ENCODE measurements at places on chromosomes 5 and 9.
A peak's percentile ranks its signal among the peaks of the same experiment; 100 is the strongest.

DNA sequence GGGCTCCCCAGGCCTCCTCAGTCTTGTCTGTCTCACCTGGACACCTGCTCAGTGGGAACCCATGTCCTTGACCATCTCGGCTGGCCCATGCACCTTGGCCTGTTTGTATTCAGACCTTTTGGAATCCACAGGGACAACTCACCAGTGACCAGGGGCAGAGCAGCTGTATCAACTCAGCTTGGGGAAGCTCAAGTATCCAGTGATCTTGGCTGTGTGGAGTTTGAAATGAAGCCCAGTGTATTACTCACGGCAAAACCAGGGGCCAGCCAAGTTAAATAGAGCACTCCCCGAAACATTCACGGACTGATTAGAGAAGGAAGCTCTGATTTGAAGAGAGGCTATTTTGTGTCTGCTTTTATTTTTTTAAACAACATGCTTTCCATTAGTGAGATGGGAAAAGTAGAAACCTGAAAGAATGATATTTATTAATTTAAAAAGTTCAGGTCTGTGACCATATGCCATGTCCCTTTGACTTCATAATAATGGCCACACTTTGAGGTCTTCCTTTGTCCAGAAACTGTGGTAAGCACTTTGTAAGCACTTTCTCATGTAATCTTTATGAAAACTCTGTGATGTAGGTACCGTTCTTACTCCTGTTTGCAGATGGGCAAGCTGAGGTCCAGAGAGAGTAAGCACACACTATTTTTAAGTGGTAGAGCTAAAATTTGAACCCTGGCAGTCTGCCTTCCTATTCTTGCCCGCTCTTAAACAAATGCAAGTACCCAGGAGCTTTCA is 656.5 kb downstream of the BNC2 start:
- no peaks in the 10 kb centered on the region for H3K36me3 ChIP-seq
- H3K4me3 ChIP-seq: no peak overlapping the region
- no peak overlapping the region for H3K27ac ChIP-seq
- no peaks in the 10 kb centered on the region for H3K27me3 ChIP-seq
- no peak for DNase-seq

- no peaks in the 10 kb centered on the region for H3K36me3 ChIP-seq
- peaks cover 64% of the 10 kb centered on the region for H3K27me3 ChIP-seq
- H3K4me3 ChIP-seq: no peak overlapping the region
- no peak for DNase-seq
- no peaks in the 10 kb centered on the region for H3K4me1 ChIP-seq
- no peak overlapping the region for H3K27ac ChIP-seq
Observed at GRCh38 chr9:36985769-36986467, 48.1 kb downstream of the PAX5 start.

DNA sequence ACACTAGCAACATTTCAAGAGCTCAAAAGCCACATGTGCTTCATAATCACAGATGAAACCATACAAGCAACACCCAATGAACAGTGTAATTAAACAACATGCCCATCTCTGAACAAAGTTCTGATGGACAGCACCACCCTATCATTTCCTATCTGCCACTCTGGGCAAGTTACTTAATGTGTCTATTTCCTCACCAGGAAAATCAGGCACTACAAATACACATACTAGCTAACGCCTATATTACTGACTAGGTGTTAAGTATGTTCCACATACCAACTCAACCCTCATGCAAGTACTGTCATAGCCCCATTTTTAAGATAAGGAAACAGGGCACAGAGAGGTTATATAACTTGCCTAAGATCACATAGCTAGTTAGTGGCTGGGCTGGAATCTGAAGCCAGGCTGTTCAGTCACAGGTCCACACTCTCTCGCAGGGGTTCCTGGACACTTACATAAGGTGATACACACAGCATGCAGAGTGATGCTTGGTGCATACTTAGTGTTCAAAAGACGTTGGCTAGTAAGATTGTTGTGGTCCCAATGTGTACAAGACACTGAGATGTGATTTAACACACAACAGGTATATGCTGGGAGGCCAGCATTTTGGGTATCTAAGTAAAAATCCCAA is 24.2 kb downstream of the CORO2A start:
- no peaks in the 10 kb centered on the region for H3K27me3 ChIP-seq
- H3K4me3 ChIP-seq: no peak overlapping the region
- no peak overlapping the region for H3K27ac ChIP-seq
- H3K36me3 ChIP-seq: no peaks in the 10 kb centered on the region
- no peak for DNase-seq
- H3K4me1 ChIP-seq: peaks cover 15% of the 10 kb centered on the region

GRCh38 chr9:36878986-36879982 is 154.8 kb downstream of the PAX5 start:
- no peak for DNase-seq
- H3K4me1 ChIP-seq: no peaks in the 10 kb centered on the region
- H3K27ac ChIP-seq: no peak overlapping the region
- no peaks in the 10 kb centered on the region for H3K27me3 ChIP-seq

DNA sequence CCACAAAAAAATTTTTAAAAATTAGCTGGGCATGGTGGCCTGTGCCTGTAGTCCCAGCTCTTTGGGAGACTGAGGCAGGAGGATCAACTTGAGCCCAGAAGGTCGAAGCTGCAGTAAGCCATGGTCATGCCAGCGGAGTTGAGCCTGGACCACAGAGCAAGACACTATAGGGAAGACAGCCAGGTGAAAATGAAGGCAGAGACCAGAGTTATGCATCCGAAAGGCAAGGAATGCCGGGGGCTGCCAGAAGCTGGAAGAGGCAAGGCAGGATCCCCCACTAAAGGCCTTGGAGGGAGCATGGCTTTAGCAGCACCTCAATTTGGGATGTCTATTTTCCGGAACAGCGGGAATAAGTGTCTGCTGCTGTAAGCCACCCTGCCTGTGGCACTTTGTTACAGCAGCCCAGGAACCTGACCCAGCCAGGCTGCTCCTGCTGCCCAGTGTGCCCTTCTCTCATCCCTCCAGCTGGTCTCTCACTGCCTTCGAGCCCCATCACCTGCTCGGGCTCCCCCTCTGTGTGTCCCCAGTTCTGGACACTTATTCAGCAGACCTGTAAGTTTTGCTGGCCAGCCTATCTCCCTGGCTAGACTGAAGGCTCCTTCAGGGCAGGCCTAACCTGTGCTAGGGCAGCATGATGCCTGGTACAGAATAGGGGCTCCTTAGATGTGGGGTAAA is 16.8 kb upstream of the JADE2 start:
- no peak for DNase-seq
- no peaks in the 10 kb centered on the region for H3K27me3 ChIP-seq
- no peaks in the 10 kb centered on the region for H3K36me3 ChIP-seq
- no peak overlapping the region for H3K4me3 ChIP-seq
- no peak overlapping the region for H3K27ac ChIP-seq
- peaks cover 48% of the 10 kb centered on the region for H3K4me1 ChIP-seq

DNA sequence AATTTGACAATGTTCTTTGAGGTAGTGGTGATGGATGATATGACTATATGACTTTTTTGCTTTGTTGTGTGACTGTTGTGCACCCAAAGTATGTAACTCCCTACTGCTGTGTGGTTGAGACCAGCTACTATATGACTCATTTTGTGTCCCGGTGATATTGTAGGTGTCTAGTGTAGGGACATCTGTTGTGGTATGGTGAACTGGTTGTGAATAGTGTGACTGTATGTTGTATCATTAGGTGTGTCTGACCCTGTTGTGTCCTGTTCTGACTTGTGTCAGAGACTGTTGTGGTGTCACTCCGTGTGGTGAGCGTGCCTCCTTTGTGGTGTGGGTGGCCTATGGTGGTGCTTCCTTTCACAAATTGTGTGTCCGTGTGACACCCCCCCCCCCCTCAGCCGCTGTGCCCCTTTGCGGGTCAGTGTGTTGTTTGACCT is 11.2 kb upstream of the CXXC5 start:
- H3K27ac ChIP-seq: peak overlapping the region; percentile 85
- H3K4me1 ChIP-seq: peaks cover 46% of the 10 kb centered on the region
- peak overlapping the region; percentile 60 for H3K4me3 ChIP-seq
- DNase-seq: no peak

GRCh38 chr5:69032009-69032408 is 61.8 kb upstream of the SLC30A5 start:
- H3K36me3 ChIP-seq: no peaks in the 10 kb centered on the region
- H3K27me3 ChIP-seq: no peaks in the 10 kb centered on the region
- H3K4me3 ChIP-seq: no peak overlapping the region
- H3K27ac ChIP-seq: no peak overlapping the region
- H3K4me1 ChIP-seq: no peaks in the 10 kb centered on the region

DNA sequence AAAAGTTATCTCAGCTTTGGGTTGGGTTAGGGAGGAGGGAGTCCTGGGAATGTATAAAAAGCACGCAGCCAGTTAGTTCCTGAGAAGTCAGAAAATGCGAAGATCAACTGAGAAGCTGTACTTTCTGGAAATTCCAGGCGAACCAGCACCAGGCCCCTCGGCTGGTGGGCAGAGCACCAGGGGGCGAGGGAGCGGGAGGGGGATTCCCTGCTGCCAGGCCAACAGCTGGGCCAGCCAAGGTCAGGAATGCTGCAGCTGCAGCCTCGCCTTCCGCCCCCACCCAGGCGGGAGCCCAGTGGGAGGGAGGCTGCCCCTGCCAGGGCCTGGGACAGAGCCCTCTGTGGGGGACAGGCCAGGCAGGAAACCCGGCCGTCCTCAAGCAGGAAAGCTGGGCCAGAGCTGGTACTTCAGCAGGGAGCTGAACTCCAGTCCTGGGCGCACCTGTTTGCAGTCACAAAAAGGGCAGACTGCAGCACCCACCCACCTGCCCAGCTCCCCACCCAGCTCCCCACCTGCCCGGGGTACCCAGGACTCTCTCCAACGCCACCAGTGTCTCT is 35.5 kb downstream of the VAV2 start:
- H3K27ac ChIP-seq: peak overlapping the region; percentile 62
- no peak overlapping the region for H3K4me3 ChIP-seq
- H3K27me3 ChIP-seq: no peaks in the 10 kb centered on the region
- peak; percentile 55 for DNase-seq
- H3K4me1 ChIP-seq: peaks cover 64% of the 10 kb centered on the region

DNA sequence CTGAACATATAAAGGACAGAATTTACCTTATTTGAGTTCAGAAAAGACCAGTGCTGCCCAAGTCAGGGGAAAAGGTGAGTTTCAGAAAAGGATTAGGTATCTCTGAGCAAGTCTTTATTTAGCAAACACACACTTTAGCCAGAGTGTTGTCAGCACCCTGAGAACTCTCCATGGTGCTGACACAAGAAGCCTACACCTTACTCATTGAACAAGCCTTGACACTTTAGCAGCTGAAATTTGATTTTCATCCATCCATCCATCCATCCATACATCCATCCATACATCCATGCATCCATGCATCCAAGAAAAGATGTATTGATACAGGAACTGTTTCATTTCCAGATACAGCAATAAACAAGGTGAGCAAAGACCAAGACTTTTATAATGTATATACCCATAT is 311.2 kb downstream of the TRIM32 start:
- DNase-seq: no peak
- H3K27me3 ChIP-seq: no peaks in the 10 kb centered on the region
- H3K4me1 ChIP-seq: no peaks in the 10 kb centered on the region
- H3K27ac ChIP-seq: no peak overlapping the region
- no peak overlapping the region for H3K4me3 ChIP-seq
- no peaks in the 10 kb centered on the region for H3K36me3 ChIP-seq

DNA sequence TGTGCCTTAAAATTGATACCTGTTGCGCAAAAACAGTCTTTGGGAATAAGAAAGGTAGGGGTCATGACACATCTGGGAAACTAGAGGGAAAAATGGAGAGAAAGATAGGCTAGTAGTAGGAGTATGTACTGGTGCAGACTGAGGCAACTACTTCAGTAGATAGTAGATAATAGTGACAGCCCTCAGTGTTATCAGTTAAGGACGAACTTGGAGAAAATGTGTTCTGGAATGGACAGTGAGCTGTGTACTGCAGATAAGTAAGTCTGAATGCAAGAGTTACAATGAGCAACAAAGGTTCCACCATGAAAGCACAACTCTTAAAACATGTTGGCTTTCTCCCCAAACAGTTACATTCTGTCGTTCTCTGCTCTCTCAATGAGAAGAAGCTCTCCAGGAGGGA is 6.5 kb upstream of the INSL6 start:
- no peak overlapping the region for H3K27ac ChIP-seq
- no peaks in the 10 kb centered on the region for H3K36me3 ChIP-seq
- no peak overlapping the region for H3K4me3 ChIP-seq
- no peaks in the 10 kb centered on the region for H3K4me1 ChIP-seq

DNA sequence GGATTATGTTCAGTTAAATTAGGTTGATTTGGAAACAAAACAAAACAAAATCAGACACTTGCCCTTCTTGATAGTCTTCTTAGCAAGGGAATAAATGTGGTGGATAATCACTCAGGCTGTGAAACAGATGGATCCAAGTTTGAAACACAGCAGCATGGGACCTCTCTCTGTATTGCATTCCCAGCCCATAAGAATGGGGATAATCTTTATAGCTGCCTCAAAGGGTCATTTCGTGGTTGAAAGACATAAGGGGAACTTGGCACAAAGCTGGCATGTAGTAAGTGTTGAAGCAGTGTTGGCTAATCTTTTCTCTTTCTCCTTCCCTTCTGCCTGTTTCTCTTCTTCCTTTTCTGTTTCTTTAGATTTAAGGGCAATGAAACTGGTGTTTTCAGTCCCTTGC is 333.9 kb upstream of the TLE4 start:
- no peaks in the 10 kb centered on the region for H3K4me1 ChIP-seq
- H3K36me3 ChIP-seq: no peaks in the 10 kb centered on the region
- H3K4me3 ChIP-seq: no peak overlapping the region
- no peaks in the 10 kb centered on the region for H3K27me3 ChIP-seq
- no peak for DNase-seq
- no peak overlapping the region for H3K27ac ChIP-seq

DNA sequence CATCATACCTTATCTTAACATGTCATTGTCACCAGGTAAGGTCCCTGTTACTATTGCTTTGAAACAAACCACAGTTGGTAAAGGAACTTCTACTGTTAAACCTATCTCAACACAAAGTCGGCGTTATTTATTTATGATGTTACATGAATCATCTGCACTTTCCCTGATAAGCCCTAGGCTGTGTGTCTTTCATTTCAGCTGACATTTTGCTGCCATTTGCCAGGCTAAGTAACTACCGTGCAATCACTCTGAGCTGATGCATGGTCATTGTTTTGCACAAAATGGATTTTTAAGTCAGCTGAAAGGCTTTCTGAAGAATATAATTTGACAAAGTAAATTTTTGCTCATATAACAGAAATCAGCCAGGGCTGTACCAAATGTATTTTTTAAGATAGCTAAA is 546.5 kb downstream of the ZNF608 start:
- no peak overlapping the region for H3K4me3 ChIP-seq
- H3K27me3 ChIP-seq: no peaks in the 10 kb centered on the region
- DNase-seq: no peak
- no peaks in the 10 kb centered on the region for H3K36me3 ChIP-seq

GRCh38 chr9:123355761-123356431 is at the start of gene CRB2:
TSS of gene CRB2 (plus strand) at chr9:123356197. CDS start at chr9:123356261, 64 bp downstream.
- DNase-seq: no peak
- H3K36me3 ChIP-seq: no peaks in the 10 kb centered on the region
- H3K27me3 ChIP-seq: peaks cover 11% of the 10 kb centered on the region
- peaks cover 10% of the 10 kb centered on the region for H3K4me1 ChIP-seq
- H3K27ac ChIP-seq: no peak within 1 kb of the TSS

GRCh38 chr9:134537951-134538641 is 103.5 kb upstream of the COL5A1 start:
- no peaks in the 10 kb centered on the region for H3K36me3 ChIP-seq
- DNase-seq: peak; percentile 29
- no peak overlapping the region for H3K27ac ChIP-seq
- H3K27me3 ChIP-seq: peaks cover 11% of the 10 kb centered on the region
